Stimulated activated CD8-positive, alpha-beta memory T cell treated with anti-CD3 and anti-CD28 coated beads, Interleukin-12 subunit alpha, Interleukin-12 subunit beta, amount 100 ng/mL, for 4 hours (primary cell): ENCODE measurements at places on chromosomes 7 and 10.

- DNase-seq = no peak
Observed at GRCh38 chr10:104234934-104235333, 2.8 kb upstream of the CFAP43 start.

- DNase-seq = peak; percentile 47
Observed at GRCh38 chr10:6239213-6239991, 36.7 kb downstream of the PFKFB3 start.

- DNase-seq = peak; percentile 24
Observed at GRCh38 chr10:62614389-62615157, 189.9 kb upstream of the ADO start.

DNA sequence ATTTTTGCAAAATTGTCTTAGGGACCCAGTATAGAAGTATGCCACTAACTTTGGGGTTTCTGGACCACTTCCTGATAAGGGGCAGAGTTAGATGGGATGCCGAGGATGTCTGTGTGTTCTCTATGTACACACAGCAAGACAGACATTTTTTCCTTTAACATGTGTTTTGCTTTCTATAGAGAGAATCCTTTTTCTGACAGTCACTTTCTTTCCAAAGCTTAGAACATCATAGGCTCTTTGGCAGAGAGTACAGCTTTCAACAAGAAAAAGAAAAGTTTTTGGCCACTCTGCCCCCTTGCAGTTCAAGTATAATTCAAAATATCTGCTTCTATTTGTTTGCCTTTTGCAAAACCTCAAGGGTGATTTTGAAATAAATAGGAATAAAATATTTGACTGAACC, 44.1 kb downstream of the PAPSS2 start:
- DNase-seq = no peak

GRCh38 chr10:69278446-69278963, at the start of gene HK1:
TSS of gene HK1 (plus strand) at chr10:69278496.
- no peak for DNase-seq

DNA sequence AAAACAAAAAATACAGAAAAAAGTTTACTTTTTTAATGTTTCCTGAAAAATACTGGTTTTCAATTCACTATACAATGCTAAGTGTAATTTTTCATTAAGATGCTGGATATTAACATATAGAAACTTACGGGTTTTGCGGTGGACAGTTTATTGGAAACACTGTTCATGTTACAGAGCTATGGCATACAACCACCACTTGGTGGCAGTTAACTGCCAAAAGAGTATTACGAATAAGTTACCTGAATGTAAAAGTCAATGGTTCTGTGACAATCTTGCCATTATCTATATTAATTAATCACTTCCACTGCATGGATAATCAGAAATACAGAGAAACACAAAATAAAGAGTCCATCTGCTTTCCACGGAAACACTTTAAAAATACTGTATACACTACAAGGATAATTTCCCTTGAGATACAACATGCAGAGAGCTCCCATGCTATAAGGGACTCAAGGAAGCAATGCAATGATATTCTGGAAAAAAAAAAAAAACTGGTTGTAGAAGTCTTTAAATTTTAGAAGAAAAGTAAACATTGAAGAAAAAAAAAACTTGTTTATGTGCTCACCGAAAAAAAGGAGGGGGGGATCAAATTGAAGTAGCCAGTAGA, 97.0 kb downstream of the TPK1 start:
- DNase-seq = no peak

- DNase-seq = no peak
Observed at GRCh38 chr7:11988186-11988585, 156.2 kb upstream of the THSD7A start.

DNA sequence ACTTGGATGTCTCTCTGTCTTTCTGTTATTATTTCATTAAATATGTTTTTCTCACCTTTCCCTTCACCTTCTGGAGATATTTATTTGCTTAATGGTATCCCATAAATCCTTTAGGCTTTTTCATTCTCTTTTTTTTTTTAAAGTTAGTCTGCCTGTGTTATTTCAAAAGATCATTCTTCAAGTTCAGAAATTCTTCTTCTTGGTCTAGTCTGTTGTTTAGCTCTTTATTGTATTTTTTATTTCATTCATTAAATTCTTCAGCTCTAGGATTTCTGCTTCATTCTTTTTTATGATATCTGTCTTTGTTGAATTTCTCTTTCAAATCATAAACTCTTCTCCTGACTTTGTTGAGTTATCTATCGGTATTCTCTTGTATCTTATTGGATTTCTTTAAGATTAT, 312.1 kb upstream of the KAT6B start:
- DNase-seq = no peak

DNA sequence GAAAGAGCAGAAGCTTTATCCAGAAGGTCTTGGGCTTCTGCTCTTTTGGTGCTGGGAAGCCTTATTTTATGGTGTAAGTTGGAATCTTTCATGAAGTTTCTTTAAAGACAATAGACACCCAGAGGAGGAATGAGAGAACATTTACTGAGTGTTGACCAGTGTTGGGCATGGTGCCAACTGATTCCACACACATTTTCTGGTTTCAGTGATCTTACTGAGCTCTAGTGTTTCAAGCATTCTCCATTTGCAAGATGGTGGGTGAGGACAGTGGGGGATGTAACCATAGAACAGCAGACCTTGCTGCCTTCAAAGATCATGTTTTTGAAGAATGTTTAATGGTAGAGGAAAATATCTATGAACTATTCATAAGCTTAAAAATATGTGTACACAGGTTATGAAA, 114.6 kb downstream of the LRMDA start:
- DNase-seq = no peak

- no peak for DNase-seq
Observed at GRCh38 chr7:116259871-116260440, 49.6 kb downstream of the TES start.

GRCh38 chr10:131251146-131251541, 60.4 kb downstream of the TCERG1L start:
- DNase-seq = no peak

GRCh38 chr7:108480311-108480710, 24.1 kb upstream of the NRCAM start:
- DNase-seq = no peak

DNA sequence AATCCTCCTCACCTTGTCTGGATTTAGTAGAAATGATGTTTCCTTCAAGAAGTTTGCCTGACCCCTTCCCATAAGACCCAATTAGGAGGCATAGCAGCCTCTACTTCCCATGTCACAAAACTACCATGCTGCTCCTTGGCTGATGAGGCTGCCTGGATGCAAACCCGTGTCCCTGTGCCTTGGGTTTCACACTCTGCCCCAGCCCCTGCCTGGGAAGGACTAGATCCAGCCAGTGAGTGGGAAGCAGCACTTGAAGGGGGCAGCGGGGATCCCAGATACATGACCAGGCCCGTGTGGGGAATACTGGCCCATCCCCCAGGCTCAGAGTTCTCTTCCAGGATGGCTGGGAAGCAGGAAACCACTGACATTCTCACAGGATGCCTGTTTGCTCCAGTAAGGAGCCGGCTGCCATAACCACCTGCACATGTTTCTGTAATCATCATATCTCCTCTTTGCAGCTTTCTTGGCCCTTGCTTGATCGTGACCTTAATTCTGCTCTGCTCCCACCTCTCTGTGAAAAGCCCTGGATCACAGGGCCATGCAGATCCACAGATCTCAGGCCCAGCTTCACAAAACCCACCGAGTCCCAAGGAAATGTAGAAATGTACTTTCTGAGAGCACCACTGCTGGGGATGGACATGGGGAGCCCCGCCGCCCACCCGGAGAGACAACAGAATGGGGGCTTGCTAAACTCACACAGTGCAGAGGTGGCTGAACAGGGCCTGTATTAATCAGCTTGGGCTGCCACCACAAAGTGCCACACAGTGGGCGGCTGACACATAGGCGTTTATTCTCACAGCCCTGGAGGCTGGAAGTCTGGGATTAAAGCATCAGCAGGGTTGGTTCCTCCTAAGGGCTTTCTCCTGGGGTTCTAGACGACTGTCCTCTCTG, 287.8 kb upstream of the IGFBP3 start:
- DNase-seq = no peak

- DNase-seq = no peak
Observed at GRCh38 chr7:33712020-33712414, 193.3 kb upstream of the BMPER start.

DNA sequence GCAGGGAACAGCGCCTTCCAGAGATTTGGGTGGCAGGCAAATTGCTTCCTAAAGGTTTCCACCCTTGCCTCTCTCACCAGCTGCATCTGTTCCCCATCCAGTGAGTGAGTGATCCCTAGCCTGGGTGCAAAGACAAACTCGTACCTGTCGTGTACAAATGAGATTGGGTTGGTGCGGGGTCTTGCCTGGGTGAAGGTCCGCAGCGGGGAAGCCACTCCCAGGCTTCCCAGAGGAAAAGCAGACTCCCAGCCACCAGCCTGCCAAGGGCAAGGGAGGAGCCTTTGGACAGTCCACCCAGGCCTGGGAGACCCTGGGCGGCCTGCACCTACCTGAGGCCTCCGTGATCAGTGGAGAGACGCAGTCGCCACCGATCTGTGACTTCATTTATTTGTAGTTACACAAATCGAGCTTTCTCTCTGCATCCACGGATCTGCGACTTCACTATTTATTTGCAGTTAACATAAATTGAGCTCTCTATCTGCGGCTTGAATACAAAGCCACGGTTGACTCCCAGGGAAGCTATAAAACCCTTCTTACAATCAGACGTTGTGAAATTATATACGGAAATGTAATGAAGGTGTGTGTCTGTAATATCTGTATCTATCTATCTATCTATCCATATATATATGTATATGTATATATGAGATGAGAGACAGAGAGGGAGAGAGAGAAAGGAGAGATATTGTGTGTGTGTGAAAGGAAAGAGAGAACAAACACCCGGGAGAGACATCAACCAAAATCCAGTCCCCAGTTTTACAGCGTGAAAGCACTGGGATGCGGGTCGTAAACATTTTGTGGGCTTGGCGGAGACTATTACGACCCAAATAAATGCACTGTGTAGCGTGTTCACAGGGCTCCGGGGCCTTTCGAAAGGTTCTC, 3.0 kb upstream of the HOXA7 start:
- no peak for DNase-seq

GRCh38 chr7:106126170-106126938, 14.2 kb upstream of the SYPL1 start:
- no peak for DNase-seq

DNA sequence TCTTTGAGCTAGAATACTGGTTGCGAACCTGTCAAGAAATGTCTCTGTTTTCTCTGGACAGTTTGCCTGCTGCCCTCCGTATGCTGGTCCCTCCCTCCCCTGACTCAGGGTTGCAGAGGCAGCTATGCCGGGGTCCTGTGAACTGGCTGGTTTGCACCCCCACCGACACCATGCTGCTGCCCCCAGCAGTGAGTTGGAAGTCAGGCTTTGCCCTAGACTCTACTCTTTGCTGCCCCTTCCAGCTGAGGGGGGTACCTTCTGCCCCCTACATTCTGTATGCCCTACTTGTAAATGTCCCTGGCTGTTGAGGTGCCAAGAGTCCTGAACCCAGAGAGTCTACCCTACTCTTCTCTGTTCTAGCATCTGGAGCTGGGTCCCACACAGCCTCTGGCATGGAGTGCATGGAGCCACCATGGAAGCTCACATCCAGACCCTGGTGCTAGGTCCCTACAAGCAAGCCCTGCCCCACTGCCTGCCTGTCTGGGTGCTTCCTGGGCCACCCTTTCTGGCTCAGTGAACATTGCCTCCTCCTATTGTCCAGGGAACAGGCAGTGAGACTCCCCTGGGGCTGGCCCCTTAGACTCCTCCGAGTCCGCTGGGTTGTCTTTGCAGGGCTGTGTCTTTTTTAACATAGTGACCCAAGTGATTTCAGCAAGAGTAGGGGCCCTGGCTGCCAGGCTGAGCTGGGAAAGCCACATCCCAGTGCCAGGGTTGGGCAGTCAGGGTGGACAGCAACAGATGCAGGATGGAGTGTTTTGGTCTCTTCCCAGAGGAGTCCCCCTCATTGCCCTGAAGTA, 138.9 kb downstream of the ADCY1 start:
- DNase-seq = no peak

DNA sequence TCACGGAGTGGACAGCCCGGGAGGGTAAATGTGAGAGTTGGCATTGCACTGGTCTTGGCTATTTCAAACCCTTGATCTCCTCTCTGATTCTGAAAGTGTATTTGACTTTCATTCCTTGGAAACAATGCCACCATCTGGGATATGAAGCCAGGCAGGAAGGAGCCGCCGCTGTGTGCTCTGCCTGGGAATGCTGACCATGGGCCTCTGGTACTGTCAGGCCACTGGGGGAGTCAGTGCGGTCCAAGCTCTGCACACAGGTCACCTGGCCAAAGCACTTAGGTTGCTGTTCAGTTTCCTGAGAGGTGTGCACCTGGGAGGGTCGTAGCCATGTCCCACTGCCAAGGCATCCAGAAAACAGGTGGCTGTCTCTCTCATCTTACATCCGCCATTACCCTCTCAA, 68.5 kb upstream of the SHH start:
- no peak for DNase-seq

- no peak for DNase-seq
Observed at GRCh38 chr10:60310740-60311139, 78.9 kb downstream of the ANK3 start.

DNA sequence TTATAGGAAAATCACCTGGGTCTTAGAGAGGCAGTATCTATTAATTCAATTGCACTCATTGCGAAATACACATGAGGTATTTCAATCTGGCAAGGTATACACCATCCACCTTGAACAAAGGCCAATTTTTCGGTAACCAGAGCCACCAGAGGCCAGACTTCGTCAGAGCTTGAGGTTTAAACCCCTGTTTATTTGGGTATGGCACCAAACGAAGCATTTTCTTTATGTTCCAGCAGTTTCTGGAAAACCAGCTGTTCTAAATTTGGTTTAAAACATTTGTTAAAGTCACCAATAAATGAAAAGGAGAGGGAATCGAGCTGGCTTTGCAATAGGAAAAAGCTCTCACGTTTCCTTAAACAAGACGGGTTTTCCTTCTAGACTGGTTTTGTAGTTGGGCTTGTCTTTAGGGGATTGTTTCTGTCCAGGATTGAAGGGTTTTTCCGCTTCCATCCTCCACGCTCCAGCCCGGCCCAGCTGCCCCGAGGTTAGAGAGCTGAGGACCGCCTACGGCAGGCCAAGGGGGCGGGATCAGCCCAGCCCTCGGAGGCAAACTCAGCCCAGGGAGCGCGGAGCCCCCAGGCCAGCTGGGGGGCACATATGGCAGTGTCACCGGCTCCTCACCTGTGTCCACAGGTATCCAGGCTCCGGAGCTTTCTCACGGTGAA, 539.4 kb upstream of the MGMT start:
- DNase-seq = no peak

- DNase-seq = no peak
Observed at GRCh38 chr7:127798023-127798422, 146.0 kb downstream of the SND1 start.

DNA sequence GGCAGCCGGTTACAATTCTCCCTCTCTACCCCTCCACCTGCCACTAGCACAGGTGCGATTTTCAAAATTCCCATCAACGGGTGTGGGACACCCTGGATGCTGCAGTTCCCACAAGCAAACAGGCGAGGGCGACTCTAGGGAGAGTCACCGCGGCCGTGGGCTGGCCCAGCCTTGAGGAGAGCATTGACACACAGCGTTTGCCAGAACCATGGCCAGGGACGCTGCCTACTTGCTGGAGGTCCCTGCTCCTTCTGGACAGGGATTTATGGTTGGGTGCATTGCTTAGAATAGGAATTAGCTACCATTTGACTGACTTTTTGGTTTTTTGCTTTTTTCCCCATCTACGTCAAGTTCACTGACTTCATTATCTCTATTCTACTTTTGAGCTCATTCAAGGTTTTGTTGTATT, 19.0 kb upstream of the CLDN4 start:
- peak; percentile 11 for DNase-seq
